EL (cell line): ENCODE measurements at places on chromosomes 11 and 22.

- DNase-seq = no peak
Measured at GRCh38 chr22:49996119-49996517, 16.4 kb downstream of the IL17REL start.

GRCh38 chr11:1920128-1920908, 815 bp downstream of the TNNT3 start:
- no peak for DNase-seq

DNA sequence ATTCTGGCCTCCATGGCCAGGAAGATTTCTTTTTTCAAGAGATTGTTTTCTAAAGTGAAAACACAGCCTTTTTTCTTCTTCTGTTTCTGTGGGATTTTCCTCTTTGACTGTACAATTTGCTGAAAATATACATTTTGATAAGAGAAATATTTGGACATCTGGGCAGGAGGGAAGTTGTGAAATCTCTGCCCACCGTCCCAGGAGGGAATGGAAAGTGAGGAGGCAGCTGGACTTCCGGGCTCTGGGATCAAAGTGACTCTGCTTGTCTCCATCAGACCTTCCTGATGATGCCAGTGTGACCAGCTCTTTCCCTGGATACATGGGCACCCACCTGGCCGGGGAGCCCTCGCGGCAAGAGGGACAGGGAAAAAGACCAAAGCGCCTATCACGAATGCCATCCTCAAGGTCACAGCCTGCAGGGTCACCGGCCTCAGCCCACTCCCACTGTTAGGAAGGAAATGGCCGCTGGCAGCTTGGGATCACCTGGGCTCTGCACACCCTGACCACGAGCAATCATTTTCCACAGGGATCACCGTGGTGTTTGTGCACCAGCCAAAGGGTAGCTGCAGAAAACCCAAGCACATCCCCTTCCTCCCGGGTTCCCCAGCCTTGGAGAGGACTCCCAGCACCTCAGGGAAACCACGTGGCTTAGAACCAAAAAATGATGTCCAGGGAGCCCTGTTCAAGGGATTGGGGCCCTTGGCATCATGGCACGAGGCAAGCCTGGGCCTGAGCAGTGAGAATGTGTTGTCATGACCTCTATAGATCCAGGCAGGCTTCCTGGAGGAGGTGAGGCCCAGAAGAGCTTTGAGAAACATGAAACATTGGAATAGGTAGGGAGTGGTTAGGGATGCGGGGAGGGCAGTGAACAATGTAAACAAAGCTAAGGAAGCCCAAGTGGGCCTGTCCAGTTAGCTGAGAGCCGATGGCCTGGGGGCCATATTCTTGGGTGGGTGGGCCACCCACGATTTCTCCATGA, 29.1 kb upstream of the CCND1 start:
- DNase-seq = no peak

- DNase-seq = no peak
Measured at GRCh38 chr22:38725900-38726655, 20.3 kb downstream of the GTPBP1 start.

DNA sequence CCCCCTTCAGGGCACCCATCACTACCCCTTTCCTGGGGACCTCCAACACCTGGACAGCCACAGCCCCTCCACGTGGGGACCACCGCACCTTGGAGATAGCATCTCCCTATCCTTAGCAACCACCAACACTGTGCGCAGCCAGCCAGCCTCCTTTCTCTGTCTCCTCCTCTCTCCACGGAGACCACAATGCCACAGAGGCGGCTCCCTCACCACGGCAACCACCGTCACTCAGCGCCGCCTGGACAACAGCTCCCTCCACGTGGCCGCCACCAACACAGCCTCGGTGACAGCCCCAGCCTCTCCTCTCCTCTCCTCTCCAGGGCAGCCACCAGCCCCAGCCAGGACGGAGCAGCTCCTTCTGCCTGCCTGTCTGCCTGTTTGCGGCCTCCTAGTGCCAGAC, 10.5 kb downstream of the ELFN2 start:
- no peak for DNase-seq

- peak; percentile 66 for DNase-seq
Measured at GRCh38 chr11:86138958-86139357, 70.1 kb upstream of the PICALM start.

DNA sequence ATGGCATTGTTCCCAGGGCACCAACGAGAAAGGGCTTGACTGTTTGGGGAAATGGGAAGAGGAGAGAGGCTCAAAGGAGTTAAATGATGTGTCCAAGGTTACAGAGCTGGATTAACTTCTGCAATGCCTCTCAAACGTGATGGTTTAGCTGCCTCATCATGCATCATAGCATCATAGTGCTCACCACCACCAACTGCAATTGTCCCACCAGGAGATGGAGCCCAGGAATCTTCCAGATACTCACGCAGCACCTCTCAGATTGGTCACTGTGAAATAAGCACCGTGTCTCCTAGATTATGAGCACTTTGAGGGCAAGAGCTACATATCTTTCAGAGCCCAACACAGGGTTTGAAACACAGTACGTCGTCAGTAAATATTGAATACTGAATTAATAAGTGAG, 69.2 kb downstream of the PRSS23 start:
- no peak for DNase-seq

- DNase-seq = peak; percentile 77
Measured at GRCh38 chr11:7457211-7457610, 28.1 kb upstream of the OLFML1 start.

GRCh38 chr22:19240813-19241592, 50.5 kb downstream of the CLTCL1 start:
- DNase-seq = no peak

DNA sequence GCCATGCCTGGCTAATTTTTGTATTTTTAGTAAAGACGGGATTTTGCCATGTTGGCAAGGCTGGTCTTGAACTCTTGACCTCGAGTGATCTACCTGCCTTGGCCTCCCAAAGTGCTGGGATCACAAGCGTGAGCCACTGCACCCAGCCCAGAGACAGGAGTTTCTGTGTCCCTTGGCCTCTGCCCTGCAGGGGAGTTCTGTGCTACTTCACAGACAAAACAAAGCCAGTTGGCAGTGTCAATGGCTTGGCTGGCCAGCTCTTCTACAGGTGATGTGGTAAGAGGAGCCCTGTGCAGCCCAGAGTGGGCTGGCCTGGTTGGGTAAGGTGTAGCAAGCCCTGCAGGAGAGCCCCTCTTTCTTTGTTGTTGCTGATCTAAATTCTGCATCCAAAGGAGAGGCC, 60.5 kb upstream of the SHISAL1 start:
- no peak for DNase-seq

- DNase-seq = no peak
Measured at GRCh38 chr11:45713573-45713972, 48.2 kb upstream of the CHST1 start.

GRCh38 chr11:86802146-86802545, 1.8 kb downstream of the PRSS23 start:
- DNase-seq = peak; percentile 20

- DNase-seq = no peak
Measured at GRCh38 chr11:83693306-83693992, 407.3 kb upstream of the CCDC90B start.

- no peak for DNase-seq
Measured at GRCh38 chr11:118215262-118215661, 9.5 kb downstream of the JAML start.

DNA sequence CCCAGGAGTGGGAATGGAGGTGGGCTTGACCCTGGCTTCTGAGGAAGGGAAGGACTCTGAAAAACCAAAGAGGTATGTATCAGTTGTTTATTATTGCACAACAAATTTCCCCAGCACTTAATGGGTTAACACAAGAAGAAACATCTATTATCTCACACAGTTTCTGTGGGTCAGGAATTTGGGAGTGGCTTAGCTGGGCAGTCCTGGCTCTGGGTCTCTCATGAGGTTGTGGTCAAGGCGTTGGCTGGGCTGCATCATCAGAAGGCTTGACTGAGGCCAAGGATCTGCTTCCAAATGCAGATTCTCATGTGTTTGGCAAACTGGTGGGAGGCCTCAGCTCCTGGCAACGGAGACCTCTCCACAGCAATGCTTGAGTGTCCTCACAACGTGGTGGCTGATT, 17.5 kb upstream of the SMIM38 start:
- DNase-seq = peak; percentile 83

DNA sequence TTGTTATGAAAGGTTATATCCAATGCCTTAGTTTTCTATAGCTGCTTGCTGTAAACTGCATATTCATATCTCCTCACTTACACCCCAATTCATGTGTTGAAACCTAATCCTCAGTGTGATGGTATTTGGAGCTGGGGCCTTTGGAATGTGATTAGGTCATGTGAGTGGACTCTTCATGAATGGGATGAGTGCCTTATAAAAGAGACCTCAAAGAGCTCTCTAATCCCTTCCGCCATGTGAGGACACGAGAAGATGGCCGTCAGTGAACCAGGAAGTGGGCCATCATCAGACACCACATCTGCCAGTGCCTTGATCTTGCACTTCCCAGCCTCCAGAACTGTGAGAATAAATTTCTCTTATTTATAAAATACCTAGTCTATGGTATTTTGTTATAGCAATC, 79.3 kb downstream of the CYP2R1 start:
- no peak for DNase-seq

DNA sequence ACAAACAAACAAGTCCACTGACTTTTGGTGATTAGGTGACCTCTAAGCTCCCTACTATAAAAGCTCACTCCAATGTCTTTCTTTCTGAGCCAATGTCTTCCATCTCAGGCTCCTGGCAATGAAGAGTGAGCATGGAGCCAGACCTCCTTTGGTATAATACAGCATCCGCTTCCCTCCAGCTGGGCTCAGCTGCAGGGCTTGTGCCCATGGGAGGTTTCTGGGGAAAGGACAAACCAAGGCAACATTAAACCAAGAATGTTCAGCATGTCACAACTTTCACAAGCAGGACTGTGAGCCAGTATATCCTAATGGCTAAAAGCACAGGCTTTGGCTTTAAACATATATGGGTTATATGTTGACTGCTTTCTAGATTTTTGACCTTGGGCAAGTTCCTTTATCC, 58.8 kb downstream of the EHF start:
- DNase-seq = no peak

DNA sequence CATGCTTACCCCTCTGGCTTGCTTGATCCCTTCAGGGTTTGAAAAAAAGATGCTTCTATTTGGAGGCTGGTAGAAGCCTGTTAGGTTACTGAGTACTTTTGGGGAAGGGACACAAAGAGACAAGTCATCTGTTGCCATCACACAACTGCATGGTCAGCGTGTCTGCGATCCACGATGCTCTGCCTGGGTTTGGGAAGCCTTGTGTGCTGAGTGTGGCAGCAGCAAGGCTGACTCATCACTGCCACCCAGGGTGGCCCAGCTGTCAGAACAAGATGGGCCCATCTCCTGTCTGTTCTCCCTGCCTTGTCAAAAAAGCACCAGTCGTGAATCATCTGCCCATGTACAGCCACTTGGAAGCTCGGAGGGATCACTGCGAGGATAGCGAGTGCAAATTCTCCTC, 26.2 kb downstream of the UBASH3B start:
- DNase-seq = peak; percentile 34

- no peak for DNase-seq
Measured at GRCh38 chr11:65712633-65713076, 603 bp downstream of the KAT5 start.

DNA sequence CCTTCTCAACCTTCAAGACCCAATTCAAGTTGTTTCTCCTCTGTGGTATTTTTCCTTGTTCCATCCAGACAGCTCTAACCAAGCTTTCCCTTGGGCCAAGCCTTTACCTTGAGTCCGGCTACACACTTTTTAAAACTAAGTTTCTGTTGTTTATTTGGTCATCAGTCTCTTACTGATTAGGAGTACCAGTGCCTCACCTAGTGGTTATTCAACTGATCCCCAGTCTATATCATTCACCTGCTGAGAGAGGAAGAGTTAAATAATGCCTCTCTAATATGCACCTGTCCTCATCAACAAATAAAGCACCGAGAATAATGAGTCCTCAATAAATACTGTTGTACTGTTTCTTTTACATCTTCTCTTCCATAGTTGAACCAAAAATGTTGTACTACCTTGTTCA, 160.8 kb downstream of the MSANTD4 start:
- no peak for DNase-seq

GRCh38 chr11:107020594-107020993, 2.3 kb upstream of the GUCY1A2 start:
- no peak for DNase-seq

DNA sequence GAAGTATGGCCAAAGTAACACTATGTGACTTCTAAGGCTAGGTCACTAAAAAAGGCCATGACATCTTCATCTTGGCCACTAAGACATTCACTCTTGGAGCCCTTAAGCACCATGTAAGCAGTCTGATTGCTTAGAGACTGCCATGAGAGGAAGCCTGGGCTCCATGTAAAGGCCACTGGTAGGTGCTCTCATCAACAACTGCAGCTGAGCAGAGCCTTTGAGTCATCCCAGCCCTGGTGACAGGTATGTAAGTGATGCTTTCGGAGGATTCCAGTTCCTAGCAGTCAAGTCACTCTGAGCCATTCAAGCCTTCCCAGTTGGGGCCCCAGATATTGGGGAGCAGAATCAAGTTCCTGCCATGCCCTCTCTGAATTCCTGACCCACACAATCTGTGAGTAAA, 26.2 kb downstream of the GAB2 start:
- no peak for DNase-seq

- no peak for DNase-seq
Measured at GRCh38 chr11:67616431-67617242, 9.9 kb downstream of the NDUFV1 start.

DNA sequence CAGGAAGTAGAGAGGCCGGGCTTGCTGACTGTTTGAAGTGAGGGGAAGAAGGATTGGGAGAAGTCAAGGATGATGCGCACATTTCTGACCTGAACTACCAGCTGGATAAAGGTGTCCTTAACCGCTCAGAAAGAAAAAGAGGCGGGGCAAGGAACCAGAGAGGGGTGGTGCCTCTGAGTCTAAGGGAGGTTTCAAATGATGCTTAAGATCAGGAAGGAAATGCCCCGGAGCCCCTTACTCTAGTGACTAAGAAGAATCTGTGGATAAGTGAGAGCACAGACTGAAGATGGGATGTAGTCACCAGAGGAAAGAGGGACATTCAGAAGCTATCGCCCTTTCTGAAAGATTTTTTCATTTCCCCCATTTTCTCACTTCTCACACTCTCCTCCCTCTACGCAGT, 12.7 kb downstream of the DCHS1 start:
- no peak for DNase-seq

- DNase-seq = no peak
Measured at GRCh38 chr11:121775276-121775675, 322.5 kb upstream of the SORL1-AS1 start.

DNA sequence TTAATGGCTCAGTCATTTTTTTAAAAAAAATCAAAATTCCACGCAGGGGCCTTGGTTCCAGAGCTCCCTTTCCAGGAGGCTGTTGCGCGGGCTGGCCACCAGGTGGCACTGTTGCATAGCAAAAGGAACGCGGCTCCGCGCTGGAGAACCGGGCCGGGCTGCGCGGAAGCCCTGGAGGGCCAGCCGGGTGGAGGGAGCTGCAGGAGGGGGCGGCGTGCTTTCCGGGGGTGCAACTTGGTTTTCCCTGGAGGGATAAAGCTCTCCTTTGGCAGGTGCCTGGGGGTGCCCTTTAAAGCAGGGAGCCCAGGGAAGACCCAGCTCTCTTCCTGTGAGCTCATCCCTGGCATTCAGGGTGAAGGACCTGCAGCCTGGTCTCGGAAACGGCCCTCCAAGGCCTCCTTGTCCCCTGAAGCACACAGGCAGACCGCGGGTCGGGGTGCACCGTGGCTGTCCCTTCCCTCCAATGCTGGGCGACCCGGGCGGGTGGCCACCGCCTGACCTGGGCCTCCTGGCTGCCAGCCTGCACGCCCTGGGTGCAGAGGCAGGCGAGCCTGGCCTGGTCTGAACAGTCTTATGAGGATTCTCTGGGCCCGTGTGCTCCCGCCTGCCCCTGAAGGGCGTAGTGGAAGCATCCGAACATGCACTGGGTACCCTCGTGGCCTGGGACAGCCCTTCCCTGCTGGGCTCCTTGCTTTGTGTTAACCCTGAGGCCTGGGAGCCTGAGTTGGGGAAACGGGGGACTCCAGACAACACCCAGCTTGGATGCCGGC, 23.4 kb downstream of the KRTAP5-5 start:
- peak; percentile 57 for DNase-seq

GRCh38 chr11:128022007-128022368, 565.4 kb downstream of the ETS1 start:
- DNase-seq = peak; percentile 61
